ENCODE measurements at places on chromosomes 2 and 18.

DNA sequence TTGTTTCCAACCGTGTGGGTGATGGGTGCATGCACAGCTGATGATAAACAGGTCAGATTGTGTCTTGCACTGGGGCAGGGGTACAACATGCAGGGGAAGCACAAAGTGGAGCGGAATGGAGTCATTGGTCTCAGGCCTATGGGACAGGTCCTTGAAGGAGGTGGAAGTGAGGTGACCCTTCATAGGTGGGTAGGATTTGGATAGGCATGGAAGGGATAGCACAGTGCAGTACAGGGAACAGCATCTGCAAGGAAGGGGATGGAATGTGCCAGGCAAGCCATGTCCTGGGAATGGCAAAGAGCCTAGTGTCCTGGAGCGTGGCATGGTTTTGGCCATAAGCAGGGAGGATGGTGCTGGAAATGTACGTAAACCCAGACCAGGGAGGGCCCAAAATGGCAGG lies 143.9 kb downstream of the CAPN13 start:
- no peak for DNase-seq

- DNase-seq, result no peak
Measured at GRCh38 chr18:57928466-57928865, 115.6 kb upstream of the NEDD4L start.

DNA sequence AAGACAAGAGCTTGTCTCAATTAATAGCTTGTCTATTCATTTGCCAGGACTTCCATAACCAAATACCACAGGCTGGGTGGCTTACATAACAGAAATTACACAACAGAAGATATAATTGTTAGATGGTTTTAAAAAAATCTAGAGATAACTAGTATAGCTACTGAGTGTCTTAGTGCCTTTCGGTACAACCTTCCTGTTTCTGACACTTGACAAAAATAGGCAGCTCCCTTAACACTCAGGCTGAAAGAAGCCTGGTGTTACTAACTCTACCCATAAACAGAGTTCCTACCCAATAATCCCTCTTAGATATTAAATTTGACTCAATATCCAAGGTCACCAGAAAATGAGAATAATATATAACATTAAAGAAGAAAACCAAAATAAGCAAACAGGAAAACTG lies 129.7 kb downstream of the BARD1 start:
- no peak for DNase-seq

GRCh38 chr18:48893061-48893607 lies 57.6 kb downstream of the SMAD7 start:
- no peak for DNase-seq

- DNase-seq, result no peak
Measured at GRCh38 chr2:65228263-65228750, 676 bp downstream of the ACTR2 start.

- no peak for DNase-seq
Measured at GRCh38 chr2:134249755-134250154, 4.1 kb upstream of the MGAT5 start.

DNA sequence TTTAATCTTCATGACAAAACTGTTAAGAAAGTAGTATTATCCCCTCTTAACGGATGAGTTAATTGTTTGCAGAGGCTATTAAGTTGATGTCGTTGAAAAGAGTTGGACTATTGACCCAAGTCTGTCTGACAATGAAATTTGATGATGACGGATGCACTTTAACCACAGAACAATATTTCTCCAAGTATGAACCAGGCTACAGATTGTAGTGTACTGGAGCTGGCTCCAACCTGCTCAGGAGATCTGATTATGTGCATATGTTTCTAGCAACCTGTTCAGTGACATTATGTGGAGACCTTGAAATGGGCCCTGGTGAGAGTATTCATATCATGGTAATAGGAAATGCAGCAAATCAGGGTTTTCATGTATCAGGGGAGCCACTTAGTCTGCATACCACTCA lies 174.1 kb downstream of the CDH7 start:
- DNase-seq, result no peak

- no peak for DNase-seq
Measured at GRCh38 chr2:156474401-156474800, 38.2 kb downstream of the GPD2 start.

- DNase-seq, result no peak
Measured at GRCh38 chr2:201908901-201909300, 102.6 kb downstream of the CDK15 start.

- DNase-seq, result no peak
Measured at GRCh38 chr18:44128365-44128764, 552.3 kb upstream of the SETBP1 start.

DNA sequence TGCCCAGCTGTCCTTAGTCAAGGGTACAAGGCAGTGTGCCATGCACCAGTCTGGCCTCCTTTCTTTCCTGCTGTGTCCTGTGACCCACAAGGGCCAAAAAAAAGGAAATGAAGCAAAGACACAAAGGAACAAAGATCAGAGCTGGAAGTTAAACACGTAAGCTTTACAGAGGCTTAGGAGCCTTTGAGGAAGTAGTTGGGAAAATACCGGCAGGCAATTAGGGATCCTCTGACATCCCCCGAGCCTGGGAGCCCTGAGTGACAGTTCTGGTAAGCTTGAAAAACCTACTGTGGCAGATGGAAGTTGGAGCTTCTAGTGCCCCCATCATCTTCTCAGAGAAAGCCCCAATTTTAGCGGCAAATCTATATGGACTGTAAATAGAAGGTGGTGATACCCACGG lies 78.5 kb downstream of the SPRED2 start:
- no peak for DNase-seq

GRCh38 chr2:112140205-112140802 lies 2.1 kb downstream of the FBLN7 start:
- no peak for DNase-seq

- DNase-seq, result no peak
Measured at GRCh38 chr18:36634573-36635216, 194.1 kb downstream of the TPGS2 start.

DNA sequence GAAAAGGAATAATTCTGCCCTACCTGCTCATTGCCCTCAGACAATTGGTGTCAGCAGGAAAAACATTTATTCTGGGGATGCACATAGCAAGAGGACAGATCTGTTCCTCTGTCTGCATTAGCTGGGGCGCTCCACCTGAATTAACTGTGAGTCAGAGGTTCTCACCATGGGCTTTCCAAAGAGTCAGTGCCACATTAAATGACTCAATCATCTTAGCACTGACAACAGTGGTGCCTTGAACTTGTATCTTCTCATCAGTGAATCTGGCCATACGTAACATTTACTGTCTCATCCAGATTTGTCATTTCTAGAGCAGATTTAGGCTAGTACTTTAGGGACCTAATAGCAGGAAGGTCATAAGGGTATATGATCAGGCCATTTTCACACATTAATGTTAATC lies 358.1 kb upstream of the CRIM1 start:
- no peak for DNase-seq

GRCh38 chr2:29613792-29614266 lies 307.6 kb downstream of the ALK start:
- no peak for DNase-seq

DNA sequence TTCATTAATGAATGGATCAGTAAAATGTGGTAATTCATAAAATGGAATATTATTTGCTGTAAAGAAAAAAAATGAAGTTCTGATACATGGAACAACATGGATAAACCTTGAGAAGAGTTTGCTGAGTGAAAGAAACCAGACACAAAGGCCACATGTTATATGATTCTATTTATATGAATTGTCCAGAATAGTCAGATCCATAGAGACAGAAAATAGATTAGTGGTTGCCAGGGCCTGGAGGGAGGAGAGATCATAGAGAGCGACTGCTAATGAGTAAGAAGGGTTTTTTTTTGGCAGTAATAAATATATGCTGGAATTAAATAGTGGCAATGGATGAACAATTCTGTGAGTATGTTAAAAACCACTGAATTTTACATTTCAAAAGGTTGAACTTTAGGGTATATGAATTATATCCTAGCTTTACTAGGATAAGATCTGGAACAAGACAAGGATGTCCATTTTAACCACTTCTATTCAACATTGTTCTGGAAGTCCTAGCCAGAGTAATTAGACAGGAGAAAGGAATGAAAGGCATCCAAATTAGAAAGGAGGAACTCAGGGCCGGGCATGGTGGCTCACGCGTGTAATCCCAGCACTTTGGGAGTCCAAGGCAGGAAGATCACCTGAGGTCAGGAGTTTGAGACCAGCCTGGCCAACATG lies 48.8 kb downstream of the MAPRE2 start:
- DNase-seq, result no peak

DNA sequence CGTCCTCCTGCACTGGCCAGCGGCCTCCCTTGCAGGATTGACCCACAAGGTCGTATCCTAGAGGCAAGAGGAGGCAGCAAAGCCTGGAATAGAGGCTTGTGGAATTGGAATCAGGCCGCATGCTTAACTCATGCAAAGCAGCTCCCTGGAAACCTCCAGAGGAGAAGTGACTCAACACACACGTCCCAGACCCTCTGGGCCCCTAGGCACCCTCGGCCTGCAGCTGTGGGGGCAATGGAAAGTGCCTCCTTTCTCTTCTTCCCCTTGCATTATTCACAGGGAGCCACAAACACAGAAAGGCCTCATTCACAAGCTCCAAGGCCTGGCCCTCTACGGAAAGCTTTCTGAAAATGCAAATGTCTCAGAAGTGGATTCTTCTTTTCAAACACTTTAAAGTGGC lies 19.6 kb downstream of the SPATA3 start:
- no peak for DNase-seq

GRCh38 chr18:63317556-63317946 lies 2.0 kb downstream of the BCL2 start:
- DNase-seq, result no peak

DNA sequence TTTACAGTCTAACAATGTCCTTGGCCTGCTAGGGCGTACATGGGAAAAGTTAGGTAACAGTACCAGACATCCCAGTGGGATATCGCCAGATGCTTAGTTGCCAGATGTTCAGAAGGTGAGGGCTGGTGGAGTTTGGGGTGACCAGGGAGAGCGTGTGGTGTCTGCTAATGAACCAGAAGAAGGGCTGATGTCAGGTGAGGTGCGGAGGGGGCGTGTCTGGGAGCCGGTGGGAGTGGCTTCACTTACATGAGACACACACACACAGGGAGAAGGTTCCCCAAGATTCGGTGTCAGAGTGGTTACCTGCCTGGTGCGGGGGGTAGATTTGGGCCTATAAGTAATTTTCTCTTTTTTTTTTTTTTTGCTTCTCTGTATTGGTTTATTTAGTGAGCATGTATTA lies 12.2 kb downstream of the RAB31 start:
- no peak for DNase-seq

DNA sequence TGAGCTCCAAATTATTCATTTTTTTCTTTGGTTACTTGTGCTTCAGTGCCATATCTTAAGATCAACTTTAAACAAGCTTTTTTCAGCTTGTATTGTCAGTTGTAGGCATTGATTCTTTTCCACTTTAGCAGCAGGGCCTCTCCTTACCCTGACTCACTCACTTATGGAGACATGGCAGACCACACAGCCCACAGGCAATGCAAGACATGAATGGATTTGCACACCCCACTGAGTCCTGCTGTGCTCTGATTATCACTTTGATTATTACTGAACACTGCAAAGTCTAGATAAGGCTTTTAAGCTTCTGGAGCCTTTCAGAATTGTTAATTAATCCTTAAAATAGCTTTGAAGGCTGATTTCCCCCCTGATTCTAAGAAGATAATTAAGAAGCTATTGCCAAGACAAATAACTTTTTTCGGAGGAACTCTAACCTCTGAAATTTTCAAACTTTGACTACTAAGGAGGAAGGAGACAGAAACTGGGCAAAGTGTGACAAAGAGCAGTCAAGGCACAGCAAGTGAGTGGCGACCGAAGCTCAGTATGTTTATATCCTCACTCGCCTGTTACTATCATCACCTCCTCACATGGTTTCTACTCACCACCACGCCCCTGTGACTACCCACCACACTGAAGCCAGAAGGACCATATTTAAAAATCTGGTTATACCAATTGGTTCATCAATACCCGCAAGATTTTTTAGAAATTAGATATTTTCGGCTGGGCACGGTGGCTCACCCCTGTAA lies 43.3 kb downstream of the CACNB4 start:
- DNase-seq, result no peak

- no peak for DNase-seq
Measured at GRCh38 chr2:32760628-32761027, 132.8 kb downstream of the TTC27 start.

GRCh38 chr2:133773854-133774653 lies 205.8 kb upstream of the NCKAP5 start:
- no peak for DNase-seq

GRCh38 chr2:184113696-184114403 lies 484.5 kb upstream of the ZNF804A start:
- no peak for DNase-seq
